ENCODE measurements at places on chromosomes 11 and 22. TPM values are rescaled to one million over a fixed set of nuclear protein-coding genes. Genes with fewer than 3 reads are reported as not detected.
A peak's percentile ranks its signal among the peaks of the same experiment; 100 is the strongest.

- no peak for DNase-seq
These were observed 3.0 kb downstream of the MAFF start for GRCh38 chr22:38204784-38205183.

DNA sequence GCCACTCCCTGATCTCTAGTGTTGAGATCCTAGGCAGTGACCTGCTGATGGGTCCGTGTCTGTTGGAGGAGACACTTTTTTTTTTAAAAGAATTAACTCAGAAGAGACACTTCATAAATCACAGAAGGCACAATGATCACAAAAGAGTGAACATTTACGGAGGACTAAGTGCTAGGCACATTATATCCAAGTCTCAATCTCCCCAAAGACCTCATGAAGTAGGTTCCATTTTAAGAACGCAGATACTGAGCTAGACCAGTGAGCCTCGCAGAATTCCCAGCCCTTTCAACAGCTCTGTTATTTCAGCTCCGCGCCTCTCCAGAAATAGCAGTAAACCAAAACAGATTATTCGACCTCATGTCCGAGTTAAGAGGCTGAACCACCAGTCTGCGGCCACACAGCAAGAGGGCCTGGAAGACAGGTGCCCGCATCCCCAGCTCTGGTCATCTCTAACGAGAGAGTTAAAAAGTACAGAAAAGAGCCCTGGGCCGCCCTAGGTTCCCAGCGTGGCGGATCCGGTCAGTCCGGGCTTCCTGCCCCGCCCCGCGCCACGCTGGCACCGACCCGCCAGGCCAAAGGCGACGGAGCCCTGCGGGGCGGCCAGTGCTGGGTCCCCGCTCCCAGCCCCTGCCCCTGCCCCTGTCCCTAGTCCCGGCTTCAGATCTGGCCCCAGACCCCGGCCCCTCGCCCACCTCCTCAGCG, 612 bp downstream of the XBP1 start:
- DNase-seq: peak; percentile 80

The DMC1 gene
- 1.8 TPM for total RNA-seq

GRCh38 chr22:23894710-23895598, 771 bp downstream of the MIF start:
- DNase-seq: peak; percentile 68

DNA sequence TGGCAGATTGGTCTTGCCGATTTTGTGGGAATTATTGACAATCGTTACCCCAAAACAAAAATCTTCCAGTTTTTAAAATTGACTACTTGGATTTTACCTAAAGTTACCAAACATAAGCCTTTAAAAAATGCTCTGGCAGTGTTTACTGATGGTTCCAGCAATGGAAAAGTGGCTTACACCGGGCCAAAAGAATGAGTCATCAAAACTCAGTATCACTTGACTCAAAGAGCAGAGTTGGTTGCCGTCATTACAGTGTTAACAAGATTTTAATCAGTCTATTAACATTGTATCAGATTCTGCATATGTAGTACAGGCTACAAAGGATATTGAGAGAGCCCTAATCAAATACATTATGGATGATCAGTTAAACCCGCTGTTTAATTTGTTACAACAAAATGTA, 37.2 kb downstream of the IGLL1 start:
- DNase-seq: peak; percentile 67

Measured in dermis blood vessel endothelial cell (primary cell).